ENCODE measurements at places on chromosomes 7 and 10. TPM values are rescaled to one million over a fixed set of nuclear protein-coding genes. Genes with fewer than 3 reads are reported as not detected.

The SPDYE2 gene
- total RNA-seq: not detected

The GLI3 gene
- under 0.01 TPM for total RNA-seq

The AGR3 gene
- not detected for total RNA-seq

The BTBD16 gene
- not detected for total RNA-seq

The TBRG4 gene
- total RNA-seq: 49.8 TPM

The CALML5 gene
- total RNA-seq: not detected

The ANLN gene
- 9.0 TPM for total RNA-seq

The SPAG6 gene
- total RNA-seq: not detected

The ING3 gene
- 28.3 TPM for total RNA-seq

The LIPA gene
- total RNA-seq: 270 TPM

The PPP1R3A gene
- not detected for total RNA-seq

The FAM3C gene
- total RNA-seq: 36.3 TPM

The POLR2J2 gene
- 1.6 TPM for total RNA-seq

The NPY4R2 gene
- total RNA-seq: not detected

The PNLIPRP3 gene
- total RNA-seq: not detected

The CRHR2 gene
- total RNA-seq: not detected

The COL26A1 gene
- total RNA-seq: not detected

The FAM131B gene
- total RNA-seq: 0.11 TPM

The HHEX gene
- 50.5 TPM for total RNA-seq

The CUTC gene
- total RNA-seq: 26.7 TPM

The SCD gene
- total RNA-seq: 42.6 TPM

The PGAM2 gene
- total RNA-seq: not detected

The NPTX2 gene
- total RNA-seq: 18.9 TPM

The APBB1IP gene
- total RNA-seq: 0.11 TPM

The CDC14C gene
- total RNA-seq: under 0.01 TPM

The PDAP1 gene
- total RNA-seq: 22.3 TPM

The PRPF18 gene
- total RNA-seq: 23.1 TPM

The KCNIP2 gene
- 0.09 TPM for total RNA-seq

The RELN gene
- 1,060 TPM for total RNA-seq

The VSTM2A gene
- total RNA-seq: not detected

The EBF3 gene
- total RNA-seq: 1.4 TPM

The PKD2L1 gene
- total RNA-seq: not detected

The CARD11 gene
- total RNA-seq: 2.1 TPM

The CPA2 gene
- total RNA-seq: not detected

The ZNF467 gene
- total RNA-seq: 6.1 TPM

The FAM25C gene
- total RNA-seq: not detected

The FAM13C gene
- total RNA-seq: 1.3 TPM

The VIPR2 gene
- total RNA-seq: not detected

The LRRN3 gene
- total RNA-seq: not detected

The IFIT2 gene
- total RNA-seq: 8.9 TPM

The HABP2 gene
- total RNA-seq: 0.09 TPM

The PCBD1 gene
- 38.3 TPM for total RNA-seq

The SLC18A3 gene
- total RNA-seq: not detected

The AKR1C3 gene
- 438 TPM for total RNA-seq

The ASIC3 gene
- 0.09 TPM for total RNA-seq

The SH2D4B gene
- total RNA-seq: under 0.01 TPM

All from dermis lymphatic vessel endothelial cell (primary cell).